Adipocyte (in vitro differentiated cells): ENCODE measurements at places on chromosomes 1 and 21.
A peak's percentile ranks its signal among the peaks of the same experiment; 100 is the strongest.

- no peak for DNase-seq
These were observed 184.5 kb downstream of the RGS7 start for GRCh38 chr1:241172486-241172885.

GRCh38 chr1:109274533-109275476, 8.1 kb downstream of the PSRC1 start:
- peak; percentile 69 for DNase-seq

GRCh38 chr1:25031966-25032667, 102.0 kb upstream of the RUNX3 start:
- no peak for DNase-seq

DNA sequence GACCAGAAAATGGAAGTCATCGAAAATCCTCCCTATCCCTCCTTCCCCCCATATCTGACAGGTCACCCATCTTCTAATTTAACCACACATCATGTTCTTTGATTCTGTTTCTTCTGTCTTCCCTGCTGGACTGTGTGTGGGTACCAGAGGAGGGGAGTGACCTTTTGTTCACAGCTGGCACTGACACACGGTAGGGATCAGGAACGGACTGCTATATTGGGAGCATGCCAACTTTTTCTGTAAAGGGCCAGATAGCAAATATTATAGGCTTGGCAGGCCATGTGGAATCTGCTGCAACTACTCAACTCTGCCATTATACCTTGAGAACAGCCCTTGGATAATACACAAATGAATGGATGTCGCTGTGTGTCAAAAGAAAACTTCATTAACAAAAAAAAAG, 7.5 kb upstream of the TOMM20 start:
- no peak for DNase-seq

GRCh38 chr1:162498496-162498810, 835 bp downstream of the UHMK1 start:
- DNase-seq = peak; percentile 54

DNA sequence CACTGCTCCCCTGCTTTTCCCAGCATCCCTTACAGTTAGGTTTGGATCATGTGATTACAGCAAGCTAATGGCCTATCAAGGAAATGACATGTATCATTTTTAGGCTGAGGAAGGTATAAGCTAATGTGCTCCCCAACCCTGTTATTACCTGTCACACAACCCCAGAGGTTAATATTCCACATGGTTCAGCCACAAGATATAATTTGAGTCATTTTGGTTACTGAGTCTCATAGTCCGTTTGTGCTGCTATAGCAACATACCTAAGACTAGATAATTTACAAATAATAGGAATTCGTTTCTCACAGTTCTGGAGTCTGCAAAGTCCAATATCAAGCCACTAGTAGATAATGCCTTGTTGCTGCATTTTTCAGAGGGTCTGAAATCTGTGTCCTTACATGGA, 29.1 kb upstream of the SLC16A1 start:
- DNase-seq = no peak

DNA sequence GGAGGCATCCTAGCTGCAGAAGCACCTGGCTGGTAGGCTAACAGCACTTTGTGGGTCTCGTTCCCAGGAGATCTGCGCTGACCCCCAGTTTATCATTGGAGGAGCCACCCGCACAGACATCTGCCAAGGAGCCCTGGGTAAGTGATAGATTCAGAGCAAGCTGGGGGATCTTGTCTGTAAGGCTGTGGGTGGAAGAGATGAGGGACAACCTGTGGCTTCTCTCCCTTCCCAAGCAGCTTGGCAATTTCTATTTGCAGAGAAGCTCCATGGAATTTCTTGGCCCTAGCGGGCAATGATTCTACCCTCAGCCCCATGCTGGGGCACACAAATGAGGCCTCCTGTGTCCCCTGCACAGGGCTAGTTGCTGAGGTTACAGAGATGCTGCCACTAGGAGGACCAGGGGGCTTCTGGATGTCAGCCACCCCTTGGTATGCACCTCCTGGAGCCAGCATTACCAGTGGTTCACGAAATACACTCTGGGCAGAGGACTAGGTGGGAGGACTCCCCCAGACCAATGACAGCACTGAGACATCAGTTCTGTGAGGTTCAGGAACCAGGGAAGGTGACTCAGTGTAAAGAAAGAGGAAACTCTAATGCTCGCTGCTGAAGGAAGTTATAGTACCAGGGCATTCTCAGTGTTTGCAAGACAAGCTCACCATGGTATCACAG, 5.5 kb downstream of the CAPN2 start:
- no peak for DNase-seq

DNA sequence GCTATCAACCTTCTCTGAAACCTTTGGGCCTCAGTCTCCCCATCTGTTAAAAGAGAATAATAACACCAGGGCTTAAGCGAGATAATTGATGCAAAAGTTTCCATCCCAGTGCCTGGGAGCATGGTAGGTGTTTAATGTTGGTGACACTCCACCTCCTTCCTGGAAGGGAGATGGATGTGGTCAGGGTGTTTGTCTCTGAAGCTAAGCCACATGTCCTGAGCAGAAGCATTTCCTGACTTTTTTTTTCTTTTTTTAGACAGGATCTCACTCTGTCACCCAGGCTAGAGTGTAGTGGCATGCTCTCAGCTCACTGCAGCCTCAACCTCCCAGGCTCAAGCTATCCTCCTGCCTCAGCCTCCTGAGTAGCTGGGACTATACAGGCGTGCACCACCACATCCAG, 72.6 kb upstream of the HMGB4 start:
- DNase-seq = no peak

- peak; percentile 65 for DNase-seq
These were observed 366.3 kb upstream of the ESRRG start for GRCh38 chr1:217089361-217090014.

- DNase-seq = no peak
These were observed 151.0 kb upstream of the C1orf87 start for GRCh38 chr1:60224523-60224922.

GRCh38 chr1:4165686-4166300, 265.7 kb upstream of the C1orf174 start:
- no peak for DNase-seq

DNA sequence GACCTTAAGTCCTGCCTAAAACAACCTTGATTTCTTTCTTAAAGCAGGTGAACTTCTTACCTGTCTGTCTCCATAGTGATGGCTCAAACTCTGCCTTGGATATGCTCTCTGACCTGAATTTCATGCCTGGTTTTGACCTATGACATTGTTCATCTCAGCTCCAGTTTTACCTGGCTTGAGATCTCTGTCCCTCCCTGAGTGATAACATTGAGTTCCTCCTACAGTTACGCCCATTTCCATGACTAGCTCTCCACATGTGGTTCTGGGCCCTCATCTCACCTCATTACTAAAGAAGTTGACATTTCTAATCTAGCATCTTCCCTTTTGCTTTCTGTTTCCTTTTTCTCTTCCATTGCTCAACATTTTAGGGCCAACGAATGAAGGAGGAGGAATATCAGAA, 233.1 kb downstream of the HHIPL2 start:
- DNase-seq = no peak

DNA sequence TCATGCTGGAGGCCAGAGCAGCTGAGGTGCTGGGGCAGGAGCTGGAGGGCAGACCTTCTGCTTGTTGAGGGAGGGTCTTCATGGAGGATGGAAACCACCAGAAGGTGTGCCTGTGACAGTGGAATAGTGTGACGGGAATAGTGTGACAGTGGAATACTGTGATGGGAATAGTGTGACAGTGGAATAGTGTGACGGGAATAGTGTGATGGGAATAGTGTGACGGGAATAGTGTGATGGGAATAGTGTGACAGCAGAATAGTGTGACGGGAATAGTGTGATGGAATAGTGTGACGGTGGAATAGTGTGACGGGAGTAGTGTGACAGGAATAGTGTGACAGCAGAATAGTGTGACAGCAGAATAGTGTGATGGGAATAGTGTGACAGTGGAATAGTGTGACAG, 325.1 kb downstream of the HHAT start:
- DNase-seq = no peak

GRCh38 chr1:29624320-29625083, 388.2 kb downstream of the PTPRU start:
- no peak for DNase-seq

GRCh38 chr21:18498431-18498830, 94.8 kb upstream of the TMPRSS15 start:
- no peak for DNase-seq

- no peak for DNase-seq
These were observed 429.8 kb upstream of the C1orf87 start for GRCh38 chr1:60503266-60503925.

GRCh38 chr1:80211691-80212380, 1205.3 kb upstream of the ADGRL4 start:
- DNase-seq = peak; percentile 63

DNA sequence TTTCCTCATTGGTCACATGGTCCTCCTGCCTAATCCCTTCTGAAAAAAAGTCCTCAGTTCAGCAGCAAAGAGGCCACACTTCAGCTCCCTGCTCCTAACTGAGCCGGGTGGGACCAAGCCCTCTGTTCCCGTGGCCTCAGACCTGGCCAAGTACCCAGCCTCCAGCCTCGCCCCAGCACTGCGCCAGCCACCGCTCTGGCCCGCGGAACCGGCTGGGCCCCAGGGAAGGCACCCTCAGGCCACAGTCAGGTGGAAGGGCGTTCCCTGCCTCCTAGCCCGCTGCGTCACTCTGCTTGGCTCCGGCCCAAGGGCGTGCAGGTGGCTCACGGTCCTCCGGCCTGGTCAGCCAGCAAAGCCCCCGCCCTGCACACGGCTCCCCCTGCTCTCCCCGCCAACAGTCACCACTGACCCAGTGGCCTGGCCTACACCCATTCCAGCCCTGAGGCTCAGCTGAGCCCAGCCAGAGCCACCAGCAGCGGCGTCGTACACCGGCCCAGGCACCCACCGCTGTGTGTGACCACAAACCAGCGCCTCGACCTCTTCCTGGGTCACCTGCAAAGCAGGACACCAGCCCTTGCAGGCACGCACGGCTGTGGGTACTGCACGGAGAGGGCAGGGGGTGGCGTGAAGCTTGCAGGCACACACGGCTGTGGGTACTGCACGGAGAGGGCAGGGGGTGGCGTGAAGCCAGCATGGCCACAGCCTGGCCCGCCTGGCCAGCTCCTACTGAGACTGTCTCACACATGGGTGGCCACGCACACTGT, 19.4 kb downstream of the NADK start:
- no peak for DNase-seq

GRCh38 chr21:36257657-36258056, 62.3 kb upstream of the MORC3 start:
- DNase-seq = no peak

GRCh38 chr1:59061876-59062275, 235.0 kb upstream of the FGGY start:
- DNase-seq = peak; percentile 95

DNA sequence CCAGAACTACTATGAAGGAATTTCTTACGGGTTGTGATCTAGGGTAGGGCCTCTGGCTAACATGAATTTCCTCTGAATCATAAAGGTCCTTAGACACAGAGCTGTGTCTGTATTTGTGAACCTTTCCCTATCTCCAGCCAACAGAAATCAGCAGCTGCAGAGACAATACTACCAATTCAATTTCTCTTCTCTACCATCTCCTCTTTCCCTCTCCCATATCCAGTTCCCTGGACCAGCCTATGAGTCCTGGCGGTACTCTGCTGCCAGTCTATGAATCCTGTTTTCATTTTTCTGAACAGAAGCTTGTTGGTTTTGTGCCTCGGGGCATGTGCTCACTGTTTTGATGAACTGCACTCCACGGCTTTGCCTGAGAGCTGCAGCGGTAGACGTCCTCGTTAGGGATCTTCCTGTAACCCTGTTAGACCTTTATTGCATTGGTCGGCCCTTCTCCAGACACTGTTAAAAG, 458.0 kb upstream of the VAMP3 start:
- DNase-seq = peak; percentile 61

DNA sequence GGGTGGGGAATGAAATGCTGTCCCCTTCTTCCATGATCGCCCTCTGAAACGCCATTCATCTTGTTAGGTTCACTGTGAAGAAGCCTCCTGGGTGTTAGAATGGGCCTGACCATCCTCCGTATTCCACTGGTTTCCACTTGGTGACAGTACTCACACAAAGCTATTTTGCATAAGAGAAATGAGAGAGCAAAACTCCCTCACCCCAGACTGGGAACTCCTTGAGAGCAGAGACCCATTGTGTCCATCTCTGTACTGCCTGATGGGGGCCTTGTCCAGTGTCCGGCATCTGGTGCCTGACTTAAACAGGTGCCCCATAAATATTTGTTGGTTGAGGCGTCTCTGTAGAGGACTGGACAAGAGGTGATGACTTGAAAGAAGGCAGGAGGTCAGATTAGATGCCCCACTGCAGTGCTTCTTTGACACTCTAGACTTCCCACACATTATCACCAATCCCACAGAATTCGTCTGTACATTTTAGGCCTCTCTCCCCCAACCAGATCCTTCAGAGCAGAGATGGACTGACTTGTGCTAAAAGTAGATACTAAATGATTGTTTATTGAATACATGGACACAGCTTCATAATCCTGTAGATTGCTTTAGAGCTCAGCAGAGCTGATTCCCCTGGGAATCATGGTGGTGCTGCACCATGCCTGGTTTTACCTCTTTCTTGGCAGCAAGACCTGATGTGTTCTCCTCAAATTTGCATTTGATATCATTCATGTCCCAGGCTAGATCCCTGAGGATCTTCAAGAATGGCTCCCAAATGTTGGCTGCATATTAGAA, 22.4 kb upstream of the KCNA2 start:
- DNase-seq = no peak

- peak; percentile 89 for DNase-seq
These were observed 2.8 kb upstream of the EYA3 start for GRCh38 chr1:28091043-28091781.
